Muscle of back (tissue), 13 donors: ENCODE measurements at places on chromosomes 1 and 21. TPM values are rescaled to one million over a fixed set of nuclear protein-coding genes. Genes with fewer than 3 reads are reported as not detected.

The LRRC53 gene
- polyA plus RNA-seq: not detected

The RNF2 gene
- polyA plus RNA-seq: 46.0 TPM

The AADACL4 gene
- polyA plus RNA-seq: not detected

The WNT9A gene
- polyA plus RNA-seq: 7.2 TPM

The RAB7B gene
- 10.2 TPM for polyA plus RNA-seq

The SPRR3 gene
- polyA plus RNA-seq: not detected

The TCHHL1 gene
- polyA plus RNA-seq: not detected

The SEMA4A gene
- polyA plus RNA-seq: 3.2 TPM

The CYP4A22 gene
- not detected for polyA plus RNA-seq

The ETNK2 gene
- polyA plus RNA-seq: 2.4 TPM

The ANKRD34A gene
- 1.0 TPM for polyA plus RNA-seq

The LCE1C gene
- polyA plus RNA-seq: not detected

The MYBPH gene
- polyA plus RNA-seq: 136 TPM

The KLHL17 gene
- polyA plus RNA-seq: 5.2 TPM

The ZSWIM5 gene
- polyA plus RNA-seq: 0.82 TPM

The HHAT gene
- 3.9 TPM for polyA plus RNA-seq

The NUDT17 gene
- 11.8 TPM for polyA plus RNA-seq

The RASSF5 gene
- polyA plus RNA-seq: 9.9 TPM

The SERPINC1 gene
- 0.25 TPM for polyA plus RNA-seq

The CD84 gene
- polyA plus RNA-seq: 1.9 TPM

The SHISAL2A gene
- polyA plus RNA-seq: 5.3 TPM

The CCDC181 gene
- polyA plus RNA-seq: 1.0 TPM

The MAP3K21 gene
- polyA plus RNA-seq: 0.31 TPM

The RHD gene
- 0.58 TPM for polyA plus RNA-seq

The TLCD4 gene
- 18.0 TPM for polyA plus RNA-seq

The CAMTA1 gene
- 45.7 TPM for polyA plus RNA-seq

The MORC3 gene
- 51.9 TPM for polyA plus RNA-seq

The HOOK1 gene
- 4.3 TPM for polyA plus RNA-seq

The RAP1GAP gene
- 1.4 TPM for polyA plus RNA-seq

The C4BPA gene
- polyA plus RNA-seq: 0.41 TPM

The CD2 gene
- polyA plus RNA-seq: 0.64 TPM

The MANEAL gene
- polyA plus RNA-seq: 2.4 TPM

The RGSL1 gene
- not detected for polyA plus RNA-seq

The SH3GLB1 gene
- polyA plus RNA-seq: 191 TPM

The OR2T27 gene
- not detected for polyA plus RNA-seq

The SRGAP2B gene
- 26.9 TPM for polyA plus RNA-seq

The CFAP141 gene
- not detected for polyA plus RNA-seq

The DHX9 gene
- polyA plus RNA-seq: 127 TPM

The FBXO2 gene
- polyA plus RNA-seq: 0.21 TPM

The AHDC1 gene
- 55.7 TPM for polyA plus RNA-seq

The OR14K1 gene
- polyA plus RNA-seq: not detected

The GRIK3 gene
- 0.70 TPM for polyA plus RNA-seq

The LDLRAD1 gene
- not detected for polyA plus RNA-seq

The TMEM51 gene
- polyA plus RNA-seq: 8.5 TPM

The ERICH3 gene
- polyA plus RNA-seq: 0.24 TPM

The SLC1A7 gene
- polyA plus RNA-seq: 0.26 TPM

The RGS16 gene
- 10.8 TPM for polyA plus RNA-seq

The CELA3B gene
- polyA plus RNA-seq: not detected

The CDC42SE1 gene
- polyA plus RNA-seq: 57.7 TPM

The PPFIA4 gene
- polyA plus RNA-seq: 41.7 TPM

The SUSD4 gene
- polyA plus RNA-seq: 3.6 TPM
